Stimulated activated CD8-positive, alpha-beta memory T cell treated with anti-CD3 and anti-CD28 coated beads, Interleukin-15, amount 100 ng/mL, for 48 hours (primary cell): ENCODE measurements at places on chromosomes 2 and 18.

- DNase-seq: no peak
These were observed 29.6 kb upstream of the ORC2 start for GRCh38 chr2:200993097-200993496.

DNA sequence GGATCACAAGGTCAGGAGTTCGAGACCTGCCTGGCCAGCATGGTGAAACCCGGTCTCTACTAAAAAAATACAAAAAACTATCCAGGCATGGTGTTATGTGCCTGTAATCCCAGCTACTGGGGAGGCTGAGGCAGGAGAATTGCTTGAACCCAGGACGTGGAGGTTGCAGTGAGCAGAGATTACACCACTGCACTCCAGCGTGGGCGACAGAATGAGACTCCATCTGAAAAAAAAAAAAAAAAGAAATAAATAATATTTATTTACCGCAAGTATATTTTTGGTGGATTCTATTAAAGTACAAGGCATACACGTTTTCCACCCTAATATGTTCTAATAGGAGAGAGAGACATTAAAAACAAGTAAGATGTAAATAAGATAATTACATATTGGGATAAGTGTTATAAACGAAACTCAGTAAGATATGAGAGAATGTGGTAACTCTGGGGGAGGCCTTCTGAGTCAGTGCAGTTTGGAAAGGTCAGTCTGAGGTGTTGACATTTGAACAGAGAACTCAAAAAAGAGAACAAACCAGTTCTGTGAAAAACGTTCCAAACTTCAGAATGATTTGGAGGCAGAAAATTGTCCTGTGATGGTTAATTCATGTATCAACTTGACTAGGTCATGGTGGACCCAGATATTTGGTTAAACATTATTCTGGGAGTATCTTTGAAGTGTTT is 8.8 kb upstream of the POLI start:
- DNase-seq: no peak

DNA sequence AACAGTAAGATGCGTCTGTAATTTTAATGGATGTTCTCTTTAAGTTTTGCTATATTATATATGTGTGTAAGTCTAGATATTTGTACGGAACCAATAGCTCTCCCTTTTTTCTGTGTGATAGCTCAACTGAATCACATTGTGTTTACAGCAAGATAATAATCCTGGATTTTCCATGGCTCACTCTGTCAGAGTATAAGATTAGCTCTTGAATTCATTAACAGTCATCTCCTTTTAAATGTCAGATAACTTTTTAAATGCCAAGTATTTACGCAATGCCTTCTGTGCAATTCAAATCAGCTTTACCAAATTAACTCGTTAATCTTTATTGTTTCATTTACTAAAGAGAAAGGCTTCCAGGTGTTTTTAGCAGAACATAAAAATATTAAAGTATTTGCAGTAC is 76.9 kb downstream of the KIAA2012 start:
- DNase-seq: no peak

DNA sequence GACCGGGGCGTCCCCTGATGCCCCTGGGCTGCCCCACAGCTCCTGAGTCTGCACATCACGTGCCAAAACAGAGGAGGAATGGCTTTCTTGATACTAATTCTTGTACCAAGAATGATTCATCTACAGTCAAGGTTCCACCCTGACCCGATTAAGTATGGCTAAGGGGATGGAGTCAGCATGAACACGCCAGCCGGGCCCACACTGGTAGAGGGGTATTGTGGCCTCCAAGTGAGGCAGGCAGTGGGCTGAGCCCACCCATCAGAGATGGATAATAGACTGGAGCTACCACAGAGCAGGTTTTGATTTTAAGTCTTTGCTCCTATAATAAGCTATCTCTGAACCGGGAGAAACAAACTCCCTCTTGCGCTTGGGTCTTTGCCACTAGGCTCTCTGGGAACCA is 17.9 kb upstream of the GNAL start:
- DNase-seq: no peak

- DNase-seq: no peak
These were observed 133.4 kb upstream of the GLI2 start for GRCh38 chr2:120602251-120602650.

- DNase-seq: no peak
These were observed 180.1 kb downstream of the MGAT5 start for GRCh38 chr2:134433979-134434378.

- no peak for DNase-seq
These were observed 54.4 kb downstream of the PDE11A start for GRCh38 chr2:178018141-178018540.

GRCh38 chr2:6421138-6421730 is 444.5 kb downstream of the CMPK2 start:
- DNase-seq: no peak

DNA sequence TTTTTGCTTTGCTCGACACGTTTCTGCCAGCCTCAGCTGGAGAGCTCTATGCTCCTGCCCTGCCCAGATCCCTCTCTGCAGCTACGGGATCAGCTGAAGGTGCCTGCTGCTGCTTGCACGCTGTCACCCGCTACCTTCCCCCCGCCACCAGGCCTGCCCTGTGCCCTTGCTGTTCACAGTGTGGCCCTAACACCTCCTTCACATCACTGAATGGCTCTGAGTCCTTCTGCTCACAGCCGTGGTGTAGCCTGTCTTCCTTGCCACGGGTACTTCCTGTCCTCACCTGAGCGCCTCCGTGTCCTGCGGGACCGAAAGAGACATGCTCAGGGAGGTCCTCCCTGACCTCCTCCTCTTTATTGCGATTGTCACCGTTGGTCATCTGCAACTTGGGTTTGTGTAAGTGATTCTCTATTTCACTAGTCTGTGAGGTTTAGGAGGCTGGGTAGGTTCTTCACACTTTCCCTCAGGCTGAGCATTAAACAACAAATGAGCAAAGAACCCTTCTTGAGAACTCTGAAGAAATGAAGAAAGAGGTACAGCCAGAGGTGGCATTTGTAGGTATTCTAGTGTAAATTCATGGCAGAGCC is 127.5 kb downstream of the NCK2 start:
- no peak for DNase-seq

DNA sequence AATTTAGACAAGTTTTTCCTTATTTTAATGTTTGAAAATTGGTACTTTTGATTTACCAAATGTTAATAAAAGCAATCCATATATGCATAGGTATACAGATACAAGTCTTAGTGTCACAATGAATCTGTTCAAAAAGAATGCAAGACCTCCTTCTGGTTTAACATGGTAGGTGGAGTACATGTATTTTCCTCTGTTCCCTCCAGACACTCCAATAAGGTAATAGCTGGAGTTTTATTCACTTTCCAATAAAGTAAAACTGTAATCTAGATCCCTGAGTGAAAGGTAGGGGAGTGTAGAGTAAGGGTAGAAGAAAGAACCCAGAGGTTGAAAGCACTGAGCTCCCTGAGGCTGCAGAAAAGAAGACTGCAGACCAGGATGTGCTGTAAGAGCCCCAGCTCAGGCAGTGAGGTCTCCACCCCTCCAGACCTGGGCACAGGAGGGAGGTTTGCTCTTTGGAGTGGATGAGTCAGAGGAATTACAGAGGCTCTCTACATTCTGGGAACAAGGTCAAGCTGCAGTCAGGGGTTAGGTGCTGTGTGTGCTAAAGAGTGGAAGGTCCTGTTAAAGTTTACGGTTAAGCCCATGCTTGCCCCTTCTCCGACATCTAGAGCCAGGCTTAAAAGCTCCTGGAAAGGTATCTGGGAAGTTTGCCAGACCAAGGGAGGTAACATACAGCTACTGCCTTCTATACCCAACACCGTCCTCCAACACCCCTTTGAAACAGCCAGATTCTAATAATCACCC is 27.6 kb upstream of the STAT1 start:
- no peak for DNase-seq

GRCh38 chr18:6557770-6558248 is 143.1 kb upstream of the L3MBTL4 start:
- DNase-seq: no peak

GRCh38 chr2:179376881-179377280 is 112.2 kb upstream of the SESTD1 start:
- no peak for DNase-seq

DNA sequence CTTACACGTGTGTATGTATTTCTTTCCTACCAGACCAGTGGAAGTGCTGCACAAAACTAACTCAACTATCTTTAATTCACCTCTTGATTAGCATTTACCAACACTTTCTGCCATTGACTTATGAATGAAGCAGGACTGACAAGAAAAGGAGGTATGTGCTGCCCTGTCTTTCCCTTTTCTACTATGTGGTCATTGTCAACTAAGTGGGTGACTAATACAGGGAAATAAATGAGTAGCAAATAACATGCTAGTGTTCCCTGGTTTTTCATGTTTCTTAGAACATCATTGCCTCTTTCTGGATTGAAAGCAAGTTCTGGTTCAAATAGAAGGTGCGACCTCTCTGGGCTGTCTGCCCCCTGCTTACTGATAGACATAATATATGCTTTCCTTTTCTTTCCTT is 58.0 kb downstream of the LINC00305 start:
- DNase-seq: no peak

GRCh38 chr2:19895535-19895934 is 6.2 kb downstream of the TTC32 start:
- no peak for DNase-seq

DNA sequence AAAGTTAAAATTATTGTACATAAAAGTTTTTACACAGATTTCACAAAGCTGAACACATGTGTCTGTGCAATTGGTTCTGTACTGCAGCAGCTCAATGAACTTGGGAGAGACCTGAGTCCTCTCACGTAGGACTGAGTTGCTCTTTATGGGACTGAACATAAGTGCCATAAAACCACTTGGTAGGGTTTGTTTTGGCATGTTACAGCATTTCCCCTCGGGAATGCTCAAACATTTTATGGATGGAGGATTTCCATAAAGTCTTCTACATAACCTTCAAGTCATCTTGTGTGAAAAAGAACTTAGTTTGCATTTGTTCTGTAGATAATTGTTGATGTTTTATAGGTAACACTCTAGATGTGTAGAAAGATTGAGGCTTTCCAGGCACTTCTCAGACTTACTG is 15.9 kb downstream of the LYPD6 start:
- no peak for DNase-seq

- DNase-seq: no peak
These were observed 95.7 kb downstream of the BCL2 start for GRCh38 chr18:63223837-63224236.

- DNase-seq: no peak
These were observed 171.2 kb downstream of the TCF4 start for GRCh38 chr18:55416791-55417190.

DNA sequence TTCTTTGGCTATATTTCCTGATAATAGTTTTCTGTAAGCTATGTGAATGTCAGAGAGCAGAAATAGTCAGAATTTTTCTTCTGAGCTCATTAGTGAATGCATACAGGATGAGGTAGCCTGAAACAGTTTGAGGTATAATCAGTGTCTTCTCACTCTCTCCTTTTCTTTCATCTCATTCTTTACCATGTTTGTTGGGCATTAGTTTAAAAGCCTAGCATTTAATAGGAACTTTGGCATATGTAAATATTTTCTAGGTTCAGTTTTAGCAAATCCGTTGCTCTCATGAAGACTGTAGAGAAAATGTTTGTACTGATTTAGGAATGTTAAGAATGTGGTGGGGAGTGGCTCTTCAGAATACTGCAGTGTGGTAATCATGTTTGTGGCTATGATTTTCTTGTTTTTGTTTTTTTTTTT is 119.4 kb downstream of the PARD3B start:
- DNase-seq: no peak

DNA sequence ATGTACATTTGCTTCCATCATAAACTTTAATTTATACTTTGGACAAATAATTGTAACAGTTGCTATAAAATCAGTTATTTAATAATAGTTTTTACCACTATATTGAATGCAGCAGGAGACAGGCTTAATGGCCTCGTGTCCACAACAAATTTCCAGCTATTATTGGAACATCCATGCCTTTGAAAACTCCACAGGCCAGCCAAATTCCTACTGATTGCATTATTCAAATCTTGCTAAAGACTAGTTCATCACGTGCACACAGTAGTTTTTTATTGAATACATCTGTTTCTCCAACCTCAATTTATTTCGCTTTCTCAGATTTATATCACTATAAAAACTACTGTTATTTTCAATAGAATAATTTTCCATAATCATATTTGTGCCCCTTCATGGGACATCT is 18.4 kb upstream of the PTPRM start:
- no peak for DNase-seq

DNA sequence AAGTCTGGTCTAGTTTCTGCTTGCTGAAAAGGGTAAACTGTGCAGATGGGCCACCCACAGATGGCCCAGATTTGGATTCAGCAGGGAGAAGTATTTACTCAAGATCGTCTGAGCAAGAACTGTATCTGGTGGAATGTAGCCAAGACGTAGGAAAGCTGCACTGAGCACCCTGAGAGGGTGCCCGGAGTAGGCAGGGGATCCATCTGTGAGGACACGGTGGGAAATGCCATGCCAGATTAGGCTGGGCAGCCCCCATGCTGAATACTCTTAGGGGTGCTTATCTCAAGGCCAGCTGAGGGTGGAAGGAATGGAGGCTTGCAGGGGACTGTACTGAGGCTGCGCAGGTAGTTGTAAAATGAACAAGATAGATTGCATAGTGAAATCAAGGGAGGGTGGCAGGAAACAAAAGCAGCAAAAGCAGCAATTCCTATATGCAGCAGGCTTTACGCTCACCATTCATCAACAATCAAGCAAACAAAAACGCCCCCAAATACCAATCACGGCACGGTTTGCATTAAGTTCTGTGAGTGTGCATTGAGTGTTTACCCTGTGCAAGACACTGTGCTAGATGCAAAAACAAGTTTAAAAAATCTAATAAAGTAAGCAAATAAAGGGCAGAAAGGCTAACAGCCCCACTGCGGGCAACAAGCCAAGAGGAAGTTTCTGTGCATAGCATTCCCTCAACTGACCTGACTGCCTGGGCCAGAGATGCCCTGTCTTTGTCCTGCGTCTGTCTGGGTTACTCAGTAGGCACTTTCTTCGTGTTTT is 32.2 kb upstream of the LPIN2 start:
- DNase-seq: no peak
